Jurkat, Clone E6-1 (cell line): ENCODE measurements at places on chromosomes 6 and 20.

DNA sequence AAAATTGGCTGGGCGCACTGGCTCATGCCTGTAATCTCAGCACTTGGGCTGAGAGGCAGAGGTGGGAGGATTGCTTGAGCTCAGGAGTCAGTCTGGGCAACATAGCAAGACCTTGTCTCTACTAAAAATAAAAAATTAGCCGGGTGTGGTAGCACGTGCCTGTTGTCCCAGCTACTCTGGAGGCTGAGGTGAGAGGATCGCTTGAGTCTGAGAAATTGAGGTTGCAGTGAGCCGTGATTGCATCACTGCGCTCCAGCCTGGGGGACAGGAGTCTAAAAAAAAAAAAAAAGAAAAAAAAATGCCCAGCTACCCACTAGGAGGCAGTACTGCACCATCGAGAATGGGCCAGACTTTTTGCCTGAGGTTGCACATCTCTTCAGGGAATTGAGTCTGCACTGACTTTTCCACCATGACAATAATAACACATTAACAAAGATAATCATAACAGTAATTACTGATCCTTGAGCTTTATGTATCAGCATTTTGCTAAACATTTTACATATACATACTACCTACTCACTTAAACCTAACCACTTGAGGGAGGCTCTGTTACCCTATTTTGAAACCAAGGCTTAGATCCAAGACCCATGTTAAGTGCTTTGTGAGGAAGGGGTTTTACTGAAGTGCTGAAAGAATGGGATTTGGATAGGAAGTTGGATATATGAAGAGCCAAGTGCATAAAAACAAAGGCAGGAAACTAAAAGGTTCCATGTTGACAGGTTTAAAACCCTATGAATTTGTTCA, 21.0 kb downstream of the SRSF3 start:
- no peak for DNase-seq

DNA sequence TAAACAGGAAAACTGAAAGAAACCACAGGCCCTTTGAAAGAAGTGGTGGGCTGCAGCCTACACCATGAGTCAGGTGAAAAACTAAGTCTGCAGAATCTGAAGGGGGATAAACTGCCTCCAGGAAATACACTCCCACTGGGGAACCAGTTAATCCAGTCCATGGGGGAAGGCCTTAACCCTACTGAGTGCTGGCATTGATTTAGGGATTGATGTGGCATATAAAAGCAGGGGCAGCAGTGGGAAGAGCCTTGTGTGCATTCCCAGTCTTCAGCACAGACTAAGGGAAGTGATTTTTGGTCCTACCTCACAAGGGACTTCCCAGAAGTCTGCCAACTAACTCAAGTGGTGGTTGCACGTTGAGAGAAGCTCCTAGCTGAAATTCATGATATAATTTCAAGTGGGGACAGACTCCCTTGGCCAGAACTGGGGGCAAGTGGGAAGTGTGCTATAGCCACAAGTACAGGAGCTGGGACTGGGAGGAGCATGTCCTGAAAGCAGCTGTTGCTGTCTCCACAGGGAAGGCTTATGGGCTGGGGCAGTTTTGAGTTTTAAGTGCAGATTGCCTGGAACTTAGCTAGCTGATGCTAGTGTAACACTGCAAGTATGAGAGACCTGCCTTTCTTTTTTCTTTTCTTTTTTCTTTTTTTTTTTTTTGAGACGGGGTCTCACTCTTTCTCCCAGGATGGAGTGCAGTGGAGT, 31.2 kb downstream of the CITED2 start:
- peak; percentile 51 for DNase-seq

GRCh38 chr6:43964659-43965570, 162.3 kb downstream of the MRPL14 start:
- DNase-seq: no peak

- DNase-seq: no peak
These were observed 78.4 kb downstream of the GFRAL start for GRCh38 chr6:55405474-55406235.

DNA sequence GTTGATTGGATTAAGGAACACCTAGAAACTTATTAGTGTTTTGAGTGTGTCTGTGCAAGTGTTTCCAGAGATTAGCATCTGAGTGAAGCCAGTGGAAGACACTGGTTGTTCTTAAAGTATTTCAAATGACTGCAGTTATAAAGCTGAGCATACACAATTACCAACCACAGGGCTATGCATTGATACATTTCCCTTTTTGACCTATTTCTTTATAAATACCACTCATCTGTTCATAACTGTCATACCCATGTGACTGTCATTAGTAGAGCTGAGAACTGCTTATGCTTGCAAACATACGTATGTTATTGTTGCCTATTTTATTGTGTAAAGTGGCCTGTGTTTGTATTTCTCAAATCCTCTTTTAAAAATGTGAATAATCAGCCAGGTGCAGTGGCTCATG, 15.3 kb upstream of the ZC3H12D start:
- DNase-seq: no peak

DNA sequence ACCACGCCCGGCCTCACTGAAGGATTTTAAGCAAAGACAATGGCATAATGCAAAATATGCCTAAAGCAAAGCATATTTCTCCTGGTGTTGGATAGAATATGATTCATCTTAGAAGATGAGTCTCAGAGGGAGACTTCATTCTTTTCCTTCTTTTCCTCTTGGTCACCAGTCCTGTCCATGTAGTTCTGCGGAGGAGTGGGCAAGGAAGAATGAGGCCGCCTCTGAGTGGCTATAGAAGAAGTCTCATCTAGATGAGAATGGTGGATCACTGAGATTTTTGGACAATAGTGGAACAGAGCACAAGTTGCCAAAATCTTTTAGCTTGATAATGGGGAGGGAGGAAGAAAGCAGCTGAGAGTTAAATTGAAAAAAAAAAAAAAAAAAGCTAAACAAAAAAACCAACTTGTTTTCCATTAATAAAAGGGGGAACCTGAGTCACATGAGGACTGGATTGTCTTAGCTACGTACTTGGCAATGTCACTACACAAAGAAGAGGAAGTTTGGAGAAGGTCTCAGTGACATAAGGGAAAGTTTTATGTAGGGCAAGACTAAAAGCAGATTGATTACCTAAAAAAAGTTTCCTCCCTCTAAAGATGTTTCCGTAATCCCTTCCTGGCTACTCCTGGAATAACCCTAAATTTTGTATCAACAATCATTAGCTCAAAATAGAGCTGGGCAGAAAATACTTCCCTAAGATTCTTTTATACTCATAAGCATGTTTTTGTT, 6.0 kb downstream of the CD83 start:
- DNase-seq: no peak
